ENCODE measurements at places on chromosomes 3 and 15. TPM values are rescaled to one million over a fixed set of nuclear protein-coding genes. Genes with fewer than 3 reads are reported as not detected.

CHSY1 gene
- total RNA-seq, result 16.0 TPM

P3H2 gene
- total RNA-seq, result 0.27 TPM

PPM1L gene
- 28.4 TPM for total RNA-seq

SLC22A13 gene
- 0.27 TPM for total RNA-seq

RARRES1 gene
- 0.43 TPM for total RNA-seq

TGM4 gene
- total RNA-seq, result 0.14 TPM

WDR93 gene
- total RNA-seq, result 0.09 TPM

SH3GL3 gene
- total RNA-seq, result 15.8 TPM

Measured in motor neuron (in vitro differentiated cells).